ENCODE measurements at places on chromosomes 4 and X. TPM values are rescaled to one million over a fixed set of nuclear protein-coding genes. Genes with fewer than 3 reads are reported as not detected.

CFAP47 gene
- total RNA-seq, result 0.21 TPM

GRCh38 chr4:25580633-25581467, 74.8 kb upstream of the SLC34A2 start:
- no peak for DNase-seq

DNA sequence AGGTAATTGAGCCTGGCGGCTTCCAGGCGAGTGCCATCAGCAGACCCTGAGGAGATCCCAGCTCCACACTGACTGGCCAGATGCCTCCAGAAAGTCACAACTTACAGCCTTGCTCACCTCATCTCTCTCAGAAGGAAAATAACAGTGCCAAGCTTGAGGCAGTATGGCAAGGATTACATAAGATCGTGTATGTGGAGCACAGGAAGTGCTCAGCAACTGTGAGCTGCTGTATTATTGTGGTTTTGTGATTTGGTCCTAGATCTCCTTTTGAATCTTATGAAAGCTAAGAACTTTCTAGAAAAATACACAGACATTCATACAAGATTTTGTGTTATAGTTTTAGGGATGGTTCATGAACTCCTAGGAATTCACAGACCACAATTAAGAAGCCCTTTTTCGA, 14.0 kb downstream of the RASL11B start:
- DNase-seq, result no peak

- no peak for DNase-seq
Observed at GRCh38 chrX:121666171-121666570, 618.8 kb downstream of the GLUD2 start.

DNA sequence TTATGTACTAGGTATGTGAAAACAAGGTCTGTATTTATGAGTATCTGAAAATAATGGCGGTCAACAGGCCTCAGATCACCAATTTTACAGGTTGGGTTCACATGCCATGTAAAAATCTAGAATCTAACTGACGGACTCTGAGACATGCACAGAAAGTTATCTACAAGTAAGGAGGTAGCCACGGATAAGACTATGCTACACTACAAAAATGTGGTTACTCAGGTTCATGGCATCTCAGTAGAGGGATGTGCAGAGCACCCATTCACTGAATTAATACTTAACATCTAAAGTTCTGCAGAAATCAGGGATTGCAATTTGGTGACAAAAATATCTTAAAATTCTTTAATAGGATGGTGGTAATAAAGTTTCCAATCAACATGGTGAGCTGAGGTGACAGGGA, 155.9 kb downstream of the APBB2 start:
- DNase-seq, result no peak

DNA sequence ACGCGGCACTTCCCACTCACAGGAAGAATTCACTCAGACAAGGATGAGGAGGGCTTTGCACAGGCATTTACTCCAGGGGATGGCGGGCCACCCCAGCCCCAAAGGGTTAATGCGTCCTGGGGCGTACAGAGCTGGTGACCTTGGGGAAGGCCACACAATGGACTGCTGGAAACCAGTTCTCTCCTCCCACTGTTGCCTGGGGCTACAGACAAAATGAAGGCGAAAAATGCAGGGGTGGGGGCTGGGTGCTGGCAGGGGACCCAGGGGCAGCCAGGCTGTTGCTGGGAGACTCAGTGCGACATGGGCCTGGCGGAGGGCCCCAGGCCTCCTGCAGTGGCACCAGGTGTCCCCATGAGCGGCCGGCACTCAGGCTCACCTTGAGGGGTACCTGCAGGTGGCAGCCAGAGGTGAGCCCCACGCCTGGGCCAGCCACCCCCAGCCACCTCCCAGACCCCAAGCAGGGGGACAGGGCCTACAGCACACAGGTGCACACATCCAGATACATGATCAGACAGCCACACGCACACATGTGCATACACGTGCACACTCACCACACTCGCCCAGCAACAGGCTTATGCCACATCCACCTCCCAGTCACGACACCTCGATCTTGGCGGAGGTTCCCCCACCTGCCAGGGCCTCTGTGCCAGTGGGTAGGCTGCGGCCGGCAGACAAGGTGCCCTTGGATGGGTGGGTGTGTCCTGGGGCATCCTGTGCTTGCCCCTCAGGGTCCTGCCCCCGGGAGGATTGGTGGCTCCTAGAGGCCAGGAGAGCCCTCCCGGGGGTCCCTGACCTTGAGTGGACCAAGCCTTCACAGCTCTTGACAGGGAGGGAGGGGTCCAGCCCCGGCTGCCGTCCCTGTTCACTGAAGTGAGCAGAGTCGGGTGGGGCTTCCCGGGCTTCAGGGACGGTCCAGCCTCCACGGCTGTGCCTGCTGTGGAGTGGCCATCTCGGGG, 13.1 kb downstream of the NAT8L start:
- DNase-seq, result no peak

DNA sequence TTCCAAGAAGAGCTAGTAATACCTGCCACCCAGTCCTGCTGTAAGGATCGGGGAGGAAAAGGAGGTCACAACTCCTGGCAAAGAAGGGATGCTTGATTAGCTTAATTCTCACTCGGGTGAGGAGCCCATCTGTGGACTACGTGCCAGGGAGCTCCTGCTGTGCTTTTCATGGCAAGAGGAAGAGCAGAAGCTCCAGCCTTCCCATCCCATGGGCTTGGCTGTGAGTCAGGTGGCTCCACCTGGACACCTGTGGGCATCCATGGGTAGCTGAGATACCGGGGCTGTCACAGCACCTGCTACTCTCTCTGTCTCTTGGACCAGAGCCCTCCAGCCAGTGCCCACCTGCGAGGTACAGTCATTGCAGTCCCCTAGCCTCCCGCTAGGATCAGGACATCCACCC, 18.0 kb downstream of the CLNK start:
- DNase-seq, result no peak

GRCh38 chr4:109183931-109184490, 118.4 kb downstream of the COL25A1 start:
- DNase-seq, result no peak

- no peak for DNase-seq
Observed at GRCh38 chr4:186689476-186689875, 34.2 kb downstream of the FAT1 start.

DNA sequence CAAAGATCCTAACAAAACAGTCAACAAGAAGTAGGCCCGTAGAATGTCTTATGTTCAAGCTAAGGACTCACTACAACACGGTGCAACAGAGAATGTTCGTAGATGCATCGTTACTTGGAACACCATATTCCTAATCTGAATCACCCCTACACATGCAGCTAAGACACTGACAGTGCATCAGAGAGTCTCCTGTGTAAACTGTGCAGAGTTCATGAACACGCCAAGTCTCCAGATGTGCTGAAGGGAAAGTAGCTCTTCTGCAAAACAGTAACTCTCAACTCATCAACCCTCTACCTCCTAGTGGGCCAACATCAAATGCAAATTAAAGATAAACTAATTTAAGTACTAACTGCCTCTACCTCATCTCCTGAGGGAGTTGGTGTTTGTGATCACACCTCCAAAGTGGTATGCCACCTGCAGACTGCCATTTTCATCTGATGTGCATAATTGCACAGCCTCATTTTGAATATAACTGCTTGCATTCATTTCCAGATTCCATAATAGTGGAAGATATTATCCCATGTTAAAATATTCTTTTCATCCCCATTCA, 73.5 kb downstream of the MOSPD2 start:
- DNase-seq, result no peak

Data from kidney epithelial cell (primary cell).